ENCODE measurements at places on chromosomes 4 and X. TPM values are rescaled to one million over a fixed set of nuclear protein-coding genes. Genes with fewer than 3 reads are reported as not detected.

Gene SSX1
- not detected for polyA plus RNA-seq

Gene CRMP1
- polyA plus RNA-seq: 62.7 TPM

Gene MAGEE2
- polyA plus RNA-seq: 0.62 TPM

Gene RHOH
- polyA plus RNA-seq: 1.0 TPM

Gene FREM3
- 0.10 TPM for polyA plus RNA-seq

Gene RBMXL3
- polyA plus RNA-seq: not detected

Gene ADH4
- polyA plus RNA-seq: 0.17 TPM

Gene BEX1
- polyA plus RNA-seq: 67.2 TPM

Gene HMGB3
- polyA plus RNA-seq: 70.0 TPM

Gene MAGEC1
- not detected for polyA plus RNA-seq

Gene LAMTOR3
- 77.8 TPM for polyA plus RNA-seq

Gene MAP3K15
- polyA plus RNA-seq: 1.6 TPM

Gene RAB39B
- polyA plus RNA-seq: 3.6 TPM

Gene SORCS2
- polyA plus RNA-seq: 5.8 TPM

Gene TASL
- polyA plus RNA-seq: 0.47 TPM

Gene ARSJ
- polyA plus RNA-seq: 16.1 TPM

Gene MND1
- 11.6 TPM for polyA plus RNA-seq

Gene FAM9C
- 0.12 TPM for polyA plus RNA-seq

Gene PRRG3
- 5.3 TPM for polyA plus RNA-seq

Gene TMPRSS11D
- not detected for polyA plus RNA-seq

Gene GASK1B
- 41.7 TPM for polyA plus RNA-seq

Gene NIPAL1
- polyA plus RNA-seq: 10.7 TPM

Gene MAGEB17
- polyA plus RNA-seq: 0.13 TPM

Gene USP17L13
- polyA plus RNA-seq: not detected

Gene F9
- polyA plus RNA-seq: 0.27 TPM

Gene ASB9
- polyA plus RNA-seq: 5.3 TPM

Gene CXCL11
- 0.43 TPM for polyA plus RNA-seq

Gene GUCY1A1
- 86.4 TPM for polyA plus RNA-seq

Gene PFKFB1
- polyA plus RNA-seq: 0.78 TPM

Gene ANAPC4
- 42.7 TPM for polyA plus RNA-seq

Gene SMIM31
- not detected for polyA plus RNA-seq

All from left renal pelvis (tissue), 4 donors.